ENCODE measurements at places on chromosomes 2 and 18.

DNA sequence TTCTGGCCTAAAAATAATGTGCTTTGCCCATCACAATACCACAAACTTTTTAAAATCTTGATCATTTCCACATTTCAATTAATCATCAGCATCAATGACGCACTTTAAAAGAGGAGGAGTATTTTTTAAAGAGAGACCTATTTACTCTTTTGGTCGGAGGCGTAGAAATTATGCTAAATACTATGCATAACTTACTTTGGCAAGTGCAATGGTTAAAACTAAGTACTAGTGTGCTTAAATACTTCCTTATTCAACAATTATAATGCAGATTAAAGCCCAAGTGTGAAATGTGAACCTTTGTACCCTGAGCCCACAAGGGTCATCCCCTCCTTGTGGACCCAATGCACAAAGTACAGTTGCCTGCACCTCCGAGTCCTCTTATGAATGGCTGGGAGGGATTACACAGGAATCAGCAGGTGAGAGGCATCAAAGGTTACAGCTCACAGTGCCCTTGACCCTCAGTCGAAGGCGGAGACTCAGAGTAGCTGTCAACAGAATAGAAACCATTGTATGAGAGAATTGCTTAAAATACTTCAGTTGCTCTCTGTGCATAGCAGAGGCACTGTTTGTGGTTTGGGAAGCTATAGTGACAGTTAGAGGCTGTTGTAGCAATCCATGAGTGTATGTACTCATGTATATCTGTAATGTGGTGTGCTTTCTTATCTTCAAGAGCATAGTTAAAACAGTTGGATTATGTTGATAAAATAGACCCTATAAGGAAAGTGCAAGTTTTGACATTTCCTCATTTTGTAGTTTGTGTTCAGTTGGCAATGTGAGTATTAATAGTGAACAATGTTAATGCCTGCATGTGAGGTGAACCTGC, 151.7 kb upstream of the ITGA4 start:
- DNase-seq: no peak

DNA sequence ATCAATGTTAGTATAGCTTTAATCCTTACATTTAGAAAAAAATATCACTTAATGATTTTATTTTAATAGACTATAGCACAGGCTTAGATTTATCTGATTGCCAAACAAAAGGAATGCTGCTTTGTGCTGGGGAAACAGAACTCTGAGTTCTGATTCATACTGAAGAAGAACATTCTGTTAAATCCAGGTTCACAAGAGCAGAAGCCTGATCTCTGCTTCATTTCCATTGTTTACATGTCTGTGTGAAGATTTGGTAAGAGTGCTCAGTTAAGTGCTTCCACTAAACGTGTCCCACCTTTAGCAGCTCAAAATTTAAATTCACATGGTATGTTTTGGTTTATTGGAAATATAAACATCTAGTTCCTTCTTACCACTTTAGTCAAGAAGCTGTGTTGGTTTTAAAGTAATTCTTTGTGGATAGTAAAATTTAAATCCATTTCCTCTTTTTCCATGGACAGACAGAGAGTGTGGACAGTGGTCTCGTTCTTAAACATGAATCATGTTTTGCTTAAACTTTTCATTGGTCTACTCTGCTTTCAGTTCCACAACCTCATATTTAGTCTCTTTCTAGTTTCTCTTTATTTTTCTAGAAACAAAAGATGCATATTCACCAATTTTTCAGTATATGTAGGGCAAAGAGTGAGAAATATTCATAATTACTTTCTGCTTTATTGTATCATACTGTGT, 59.1 kb downstream of the NYAP2 start:
- no peak for DNase-seq

DNA sequence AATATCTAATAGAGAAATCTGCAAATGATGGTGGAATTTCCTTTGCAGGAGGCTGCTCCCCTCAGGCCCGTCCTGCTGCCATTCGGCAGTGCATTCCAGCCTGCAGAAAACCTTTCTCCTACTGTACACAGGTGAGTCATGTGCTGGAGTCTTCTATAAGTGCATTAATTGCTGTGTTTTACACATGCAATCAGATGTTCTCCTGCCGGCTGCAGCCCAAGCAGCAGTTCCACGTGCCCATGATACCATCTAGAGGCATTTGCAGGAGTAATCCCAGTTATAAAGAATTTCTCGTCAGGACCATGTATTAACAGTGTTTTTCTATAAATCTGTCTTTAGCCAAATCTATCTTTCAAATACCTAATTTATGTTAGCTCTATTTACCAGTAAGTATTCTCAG, 304.7 kb upstream of the HNMT start:
- no peak for DNase-seq

DNA sequence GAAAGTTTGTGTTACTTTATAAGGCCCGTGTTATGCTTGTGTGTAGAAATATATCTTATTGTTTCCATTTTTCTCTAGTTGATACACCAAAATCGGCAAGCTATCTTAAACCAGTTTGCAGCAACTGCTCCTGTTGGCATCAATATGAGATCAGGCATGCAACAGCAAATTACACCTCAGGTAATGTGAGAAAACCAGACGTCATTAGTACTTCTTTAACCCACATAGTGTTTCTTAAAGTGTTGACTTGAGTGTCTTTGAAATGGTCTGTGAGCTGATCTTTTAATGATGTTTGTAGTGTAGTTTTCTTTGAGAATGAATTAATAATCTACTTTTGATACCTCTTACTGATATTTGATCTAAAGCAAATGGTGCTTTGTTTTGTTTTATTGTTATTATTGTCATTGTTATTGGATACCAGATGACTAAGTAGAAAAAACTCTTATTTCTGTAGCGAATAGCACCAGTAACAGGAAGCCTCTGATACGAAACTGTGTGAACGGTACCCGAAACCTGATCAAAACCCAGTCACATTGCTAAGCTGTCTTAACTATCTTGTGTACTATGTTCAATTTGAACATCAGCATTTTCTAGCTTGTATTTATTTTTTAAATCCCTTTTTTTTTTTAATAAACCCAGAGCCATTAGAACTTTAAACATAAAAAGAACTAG, 53.7 kb downstream of the PTRHD1 start:
- DNase-seq: no peak

DNA sequence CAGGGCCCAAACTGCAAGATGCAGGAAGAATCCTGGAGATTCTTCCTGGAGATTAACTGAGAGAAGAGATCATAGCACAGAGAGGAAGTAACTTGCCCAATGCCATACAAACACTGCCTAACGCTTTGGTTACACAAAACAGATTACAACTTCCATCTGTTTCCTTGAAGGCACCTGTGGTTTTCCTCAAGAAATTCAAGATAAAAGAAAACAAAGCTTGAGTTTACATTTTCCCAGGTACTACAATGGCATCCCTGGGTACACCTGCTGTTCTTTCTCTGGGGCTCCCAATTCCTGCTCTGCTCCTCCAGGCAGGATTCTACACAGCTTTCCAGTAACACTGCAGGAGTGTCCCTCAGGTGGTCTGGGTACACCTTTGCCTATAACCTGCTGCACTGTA, 781.9 kb upstream of the ID2 start:
- DNase-seq: no peak

DNA sequence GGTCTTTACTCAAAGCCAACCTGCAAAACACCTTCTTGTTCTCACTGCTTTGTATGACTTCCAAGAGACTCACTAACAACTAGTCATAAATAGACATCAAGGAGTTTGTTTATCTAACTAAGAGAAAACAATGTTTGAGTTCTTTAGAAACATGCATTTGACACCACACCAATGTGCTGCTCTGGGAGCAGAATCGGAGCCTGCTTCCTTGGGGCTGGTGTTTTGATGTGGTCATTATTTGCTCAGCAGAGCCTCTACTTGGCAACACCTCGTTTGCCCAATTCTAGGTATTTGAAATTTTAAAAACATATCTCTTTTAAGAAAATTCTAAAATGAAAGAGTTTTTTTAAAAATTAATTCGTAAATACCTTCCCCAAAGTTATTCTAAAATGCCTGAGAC, 167.5 kb downstream of the BCL2 start:
- no peak for DNase-seq

DNA sequence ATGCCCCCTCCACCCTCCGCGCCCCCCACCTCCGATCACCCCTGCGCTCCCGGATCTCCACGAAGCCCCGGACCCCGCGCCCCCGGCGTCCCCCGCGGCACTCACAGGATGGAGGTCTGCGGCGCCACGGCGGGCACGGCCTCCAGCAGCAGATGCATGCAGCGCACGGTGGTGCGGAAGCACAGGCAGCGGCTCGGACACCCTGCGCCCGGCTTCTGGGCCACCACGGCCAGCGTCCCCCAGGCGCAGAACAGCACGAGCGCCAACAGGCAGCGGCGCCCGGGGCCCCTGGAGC, 217 bp downstream of the PXDN start:
- DNase-seq: no peak

DNA sequence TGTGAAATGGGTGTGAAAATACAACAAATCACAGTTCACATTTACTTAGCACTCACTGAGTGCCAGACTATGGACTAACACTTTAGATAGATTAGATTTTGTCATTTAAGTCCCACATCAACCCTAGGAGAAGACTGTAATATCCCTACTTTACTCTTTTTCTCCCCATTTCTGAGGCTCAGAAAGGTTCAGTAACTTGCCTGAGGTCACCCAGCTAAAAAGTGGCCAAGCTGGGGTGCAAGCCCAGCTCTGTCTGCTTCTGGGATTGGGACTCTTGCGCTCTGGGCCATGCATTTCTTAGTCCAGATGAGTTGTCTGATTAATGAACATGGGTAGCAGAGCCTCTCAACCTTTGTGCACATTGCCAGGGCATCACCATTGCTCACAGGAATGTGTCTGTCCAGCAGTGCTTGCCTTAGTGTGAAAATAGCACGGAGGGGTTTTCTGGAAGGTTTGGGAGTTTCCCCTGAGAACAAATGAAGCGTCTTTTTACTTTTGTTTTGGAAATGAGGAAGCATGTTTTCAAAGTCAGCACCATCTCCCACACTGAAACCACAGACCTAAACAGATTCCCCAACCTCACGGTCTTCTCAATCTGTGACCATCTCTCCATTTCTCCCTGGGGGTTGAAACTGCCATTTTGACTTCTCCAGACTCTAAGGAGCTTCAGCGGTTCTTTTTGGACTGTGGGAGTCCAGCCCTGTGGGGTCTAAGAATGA, 31.9 kb downstream of the NRP2 start:
- DNase-seq: no peak

GRCh38 chr2:114127372-114127771, 237.5 kb downstream of the ACTR3 start:
- DNase-seq: no peak

DNA sequence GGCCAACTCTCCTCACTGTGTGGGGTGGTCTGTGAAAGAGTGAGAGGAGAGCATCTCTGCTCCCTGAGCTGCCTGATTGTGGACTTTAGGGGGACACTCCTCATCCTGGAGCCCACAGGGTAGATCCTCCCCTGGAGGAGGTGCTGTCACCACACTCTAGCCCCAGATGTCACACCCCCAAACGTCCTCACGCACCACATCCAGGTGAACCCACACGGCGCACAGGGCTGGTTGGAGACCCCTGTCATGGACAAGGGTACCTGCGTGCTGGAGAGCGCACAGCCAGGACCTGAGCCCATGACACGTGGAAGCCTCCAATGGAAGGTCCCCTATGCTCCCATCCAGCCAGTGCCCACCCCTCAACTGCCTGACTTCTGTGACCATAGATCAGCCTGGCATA, 10.5 kb downstream of the AGXT start:
- DNase-seq: no peak

GRCh38 chr2:184923751-184924150, 325.4 kb downstream of the ZNF804A start:
- DNase-seq: no peak

DNA sequence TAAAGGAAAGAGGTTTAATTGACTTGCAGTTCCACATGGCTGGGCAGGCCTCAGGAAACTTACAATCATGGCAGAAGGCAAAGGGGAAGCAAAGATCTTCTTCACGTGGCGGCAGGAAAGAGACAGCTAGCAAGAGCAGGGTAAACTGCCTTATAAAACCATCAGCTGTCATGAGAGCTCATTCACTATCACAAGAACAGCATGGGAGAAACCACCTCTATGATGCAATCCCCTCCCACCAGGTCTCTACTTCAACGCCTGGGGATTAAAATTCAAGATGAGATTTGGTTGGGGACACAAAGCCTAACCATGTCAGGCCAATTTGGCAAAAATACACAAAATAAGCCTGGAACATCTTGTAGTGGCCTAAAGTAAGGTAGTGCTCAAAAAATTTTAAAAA, 152.6 kb downstream of the COL6A3 start:
- DNase-seq: no peak

DNA sequence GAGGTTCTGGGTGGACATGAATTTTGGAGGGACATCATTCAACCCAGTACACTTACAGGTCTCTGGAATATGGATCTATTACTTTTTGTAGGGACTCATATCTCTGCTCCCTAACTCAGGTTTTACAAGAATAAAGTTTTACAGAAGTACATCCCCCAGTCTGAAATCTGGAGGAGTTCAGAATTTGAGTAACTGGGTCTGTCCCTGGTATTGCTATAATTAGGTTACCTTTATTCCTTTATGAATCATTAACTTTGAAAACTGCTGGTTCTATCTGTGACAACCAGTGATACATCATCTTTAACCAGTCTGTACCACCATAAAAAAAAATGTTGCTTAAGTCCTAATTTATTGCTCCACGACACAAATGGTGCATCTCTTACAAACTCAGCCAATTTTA, 59.9 kb downstream of the INSIG2 start:
- no peak for DNase-seq

DNA sequence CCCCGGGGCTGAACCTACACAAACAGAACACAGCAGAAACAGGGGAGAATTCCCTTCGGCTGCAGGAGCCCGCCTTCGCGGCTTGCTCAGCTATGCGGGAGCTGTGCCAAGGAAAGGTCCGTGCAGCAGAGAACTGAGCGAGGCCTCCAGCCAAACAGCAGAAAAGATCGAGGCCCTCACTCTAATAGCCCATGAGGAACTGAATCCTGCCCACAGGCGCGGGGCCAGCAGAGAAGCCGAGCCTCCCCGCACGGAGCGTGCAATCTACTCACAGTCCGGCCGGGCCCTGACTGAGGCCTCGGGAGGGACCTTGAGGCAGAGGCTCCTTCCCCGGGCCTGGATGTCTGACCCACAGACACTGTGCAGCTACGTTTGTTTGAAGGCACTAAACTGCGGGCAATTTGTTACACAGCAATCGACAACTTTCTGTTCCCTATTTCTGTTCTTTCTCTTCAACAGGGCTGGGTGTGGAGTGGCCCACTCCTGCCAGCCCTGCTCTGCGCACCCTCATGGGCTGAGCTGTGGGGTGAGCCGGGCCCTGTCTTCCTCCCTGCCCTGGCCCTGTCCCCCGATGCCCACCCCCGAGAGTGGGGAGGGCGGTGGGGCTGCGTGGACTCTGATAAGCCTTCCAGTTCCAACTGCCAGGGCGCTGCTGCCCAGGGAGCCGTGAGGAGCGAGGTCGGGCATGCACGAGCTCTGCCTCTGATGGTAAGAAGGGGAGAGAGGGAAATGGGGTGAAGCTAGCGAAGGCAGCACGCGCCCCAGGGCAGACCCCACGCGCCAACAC, 13.7 kb downstream of the HES6 start:
- no peak for DNase-seq

GRCh38 chr2:109069331-109070194, 59.4 kb upstream of the SH3RF3 start:
- no peak for DNase-seq

Measured in hippocampal formation (tissue), 2 donors.